ENCODE measurements at places on chromosomes 2 and 18.
A peak's percentile ranks its signal among the peaks of the same experiment; 100 is the strongest.

GRCh38 chr2:86224645-86225355, 25.5 kb downstream of the MRPL35 start:
- no peak for DNase-seq

DNA sequence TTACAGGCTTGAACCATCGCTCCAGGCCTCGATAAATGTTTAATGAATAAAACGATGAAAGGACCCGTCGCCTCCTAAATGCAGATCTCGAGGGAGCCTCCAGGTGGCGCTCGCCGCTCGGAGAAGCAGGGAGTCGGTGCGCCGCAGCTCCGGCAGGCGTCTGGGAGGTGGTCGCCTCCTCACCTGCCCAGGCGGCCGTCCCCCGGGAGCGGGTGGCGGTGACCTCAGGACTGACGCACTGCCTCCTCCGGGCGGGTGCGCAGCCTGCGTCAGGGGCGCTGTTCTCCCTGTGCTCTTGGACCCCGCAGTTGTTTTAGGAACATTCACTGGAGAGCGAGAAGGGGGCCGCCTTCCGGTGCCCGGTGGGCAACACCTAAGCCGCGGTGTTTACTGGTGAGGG, 38.6 kb upstream of the POLE4 start:
- peak; percentile 70 for DNase-seq

DNA sequence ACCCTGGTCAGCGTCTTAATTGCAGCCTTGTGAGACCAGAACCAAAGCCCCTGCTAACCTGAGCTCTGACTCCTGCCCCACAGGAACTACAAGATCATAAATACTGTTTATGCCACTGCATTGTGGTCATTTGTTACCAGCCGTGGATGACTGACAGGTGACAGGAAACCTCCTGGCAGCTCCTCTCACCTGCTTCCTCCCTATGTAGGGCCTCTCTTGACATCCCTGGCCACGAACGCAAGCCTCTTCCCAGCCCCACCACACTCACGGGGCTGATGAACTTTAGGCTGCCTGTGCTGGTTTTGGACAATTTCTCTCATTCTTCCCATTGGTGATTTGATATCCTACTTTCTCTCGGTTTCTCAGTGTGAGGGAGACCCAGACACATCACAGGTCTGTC, 357.2 kb upstream of the MYT1L start:
- no peak for DNase-seq

GRCh38 chr2:236512267-236512666, 57.4 kb upstream of the ACKR3 start:
- DNase-seq = no peak

GRCh38 chr2:125745514-125745913, 910.4 kb upstream of the GYPC start:
- peak; percentile 72 for DNase-seq

GRCh38 chr2:145654746-145655145, 1134.8 kb upstream of the ZEB2 start:
- no peak for DNase-seq

DNA sequence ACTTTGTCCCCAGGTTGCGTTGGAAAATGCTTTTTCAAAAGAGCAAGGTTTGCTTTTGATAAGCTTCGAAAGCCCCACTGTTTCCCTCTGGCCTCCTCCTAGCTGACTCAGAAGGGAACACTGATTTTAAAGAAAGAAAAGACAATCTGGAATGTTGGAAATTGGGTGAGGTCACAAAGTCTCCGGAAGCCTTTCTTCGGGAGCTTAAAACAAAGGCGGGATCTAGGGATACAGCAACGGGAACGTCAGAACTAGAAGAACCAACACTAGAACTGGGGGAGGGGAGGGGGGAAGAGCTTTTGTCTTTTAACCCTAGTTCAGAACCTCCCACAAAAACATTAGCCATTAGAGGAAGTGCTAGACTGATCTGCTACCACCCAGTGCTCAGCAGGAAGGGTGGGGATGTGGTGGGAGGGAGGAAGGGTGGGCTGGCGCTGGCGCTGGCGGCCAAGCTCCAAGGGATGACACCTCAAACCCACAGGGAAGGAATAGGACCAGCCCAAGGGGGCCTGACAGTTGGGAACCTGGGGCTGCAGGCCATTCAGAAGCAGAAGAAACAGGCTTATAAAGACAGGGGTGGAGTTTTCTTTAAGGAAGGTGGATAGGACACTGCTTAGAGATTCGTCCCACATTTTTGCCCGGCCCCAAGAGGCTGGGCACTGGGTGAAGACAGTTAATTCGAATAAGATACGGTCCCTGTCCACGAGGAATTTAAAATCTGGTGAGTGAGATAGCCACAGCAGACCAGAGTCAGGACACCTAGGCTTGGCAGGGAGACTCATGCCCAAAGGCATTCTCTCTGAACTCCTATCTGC, 1.7 kb downstream of the TMSB10 start:
- peak; percentile 39 for DNase-seq

DNA sequence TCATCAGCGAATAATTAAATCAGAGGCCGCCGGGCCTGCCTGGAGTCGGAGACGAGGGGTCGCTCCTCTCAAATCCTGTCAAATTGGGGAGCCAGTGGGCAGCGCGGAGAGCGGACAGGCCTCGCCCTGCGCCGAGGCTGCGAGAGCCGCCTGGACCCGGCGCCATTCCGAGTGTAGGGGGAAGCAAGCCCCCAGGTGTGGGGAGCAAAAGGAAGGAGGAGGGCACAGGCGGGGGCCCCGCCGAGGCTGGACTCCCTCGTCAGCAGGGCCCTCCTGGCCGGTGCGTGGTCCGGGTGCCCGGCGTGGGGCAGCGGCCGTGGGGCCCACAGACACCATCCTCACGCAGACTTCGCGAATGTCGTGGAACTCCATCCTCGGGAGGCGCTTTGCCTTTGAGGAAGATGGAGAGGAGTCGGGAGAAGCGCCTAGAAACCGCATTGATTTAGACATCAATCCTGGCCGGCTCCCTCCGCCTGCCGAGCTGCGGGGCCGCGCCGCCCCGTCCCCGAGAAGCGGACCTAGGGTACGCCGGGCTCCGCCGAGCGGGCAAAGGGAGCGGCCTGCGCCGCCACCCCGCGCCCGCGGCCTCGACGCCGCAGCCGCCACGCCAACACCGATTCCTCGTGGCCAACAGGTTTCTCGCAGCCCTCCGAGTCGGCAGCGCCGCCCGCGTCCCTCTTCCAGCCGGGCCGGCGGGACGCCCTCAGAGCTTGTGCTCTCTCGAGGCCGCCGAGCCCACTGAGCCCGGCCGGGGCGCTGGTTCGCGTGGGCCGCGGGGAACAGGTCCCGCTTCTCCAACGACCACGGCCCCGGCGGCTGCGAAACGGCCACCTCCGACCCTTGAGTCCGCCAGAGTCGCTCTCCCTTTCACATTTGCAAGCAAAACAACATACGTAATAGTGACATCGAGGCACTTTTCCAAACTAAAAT, 6.7 kb upstream of the ONECUT2 start:
- no peak for DNase-seq

DNA sequence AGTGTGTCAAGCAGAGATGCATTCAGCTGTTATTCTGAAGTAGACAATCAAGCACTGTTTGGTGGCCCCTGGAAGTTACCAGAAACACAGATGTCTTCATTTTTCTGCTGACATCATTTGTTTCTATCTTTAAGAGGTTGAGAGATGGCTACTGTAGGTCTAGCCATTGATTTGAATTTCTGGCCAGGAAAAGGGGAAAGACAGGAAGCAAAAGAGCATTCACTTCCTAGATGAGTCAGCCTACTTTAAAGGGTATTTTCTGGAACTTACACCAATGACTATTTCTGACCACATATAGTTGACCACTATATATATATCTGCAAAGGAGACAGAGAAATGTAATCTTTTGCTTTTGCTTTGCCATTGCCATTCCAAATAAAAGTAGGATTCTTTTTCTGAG, 900.1 kb upstream of the SOX11 start:
- no peak for DNase-seq

- DNase-seq = peak; percentile 8
These were observed 106.9 kb downstream of the ROCK1 start for GRCh38 chr18:21004726-21005125.

DNA sequence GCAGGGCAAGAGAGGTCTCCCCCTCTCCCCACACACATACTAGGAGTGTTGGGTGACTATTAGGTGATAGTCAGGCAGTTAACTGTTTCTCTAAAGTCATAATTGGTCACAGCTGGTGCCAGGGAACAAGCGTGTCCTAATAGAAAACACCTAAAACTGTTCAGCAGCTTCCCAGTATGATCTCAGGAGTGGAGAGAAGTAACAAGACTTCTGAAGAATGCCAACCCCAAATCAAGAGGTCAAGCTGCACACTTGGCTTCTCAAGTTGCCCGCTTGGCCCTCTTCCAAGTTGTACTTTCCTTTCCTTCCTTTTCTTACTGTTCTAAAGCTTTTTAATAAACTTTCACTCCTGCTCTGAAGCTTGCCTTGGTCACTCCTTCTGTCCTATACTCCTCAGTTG, 22.4 kb upstream of the STAT1 start:
- DNase-seq = no peak

GRCh38 chr2:28370354-28370753, 22.3 kb upstream of the FOSL2 start:
- DNase-seq = no peak

GRCh38 chr2:187136646-187137045, 287.7 kb upstream of the ZSWIM2 start:
- DNase-seq = no peak

GRCh38 chr18:55224086-55224625, 264.9 kb upstream of the CCDC68 start:
- DNase-seq = no peak

- no peak for DNase-seq
These were observed 360.7 kb downstream of the TMX3 start for GRCh38 chr18:68354176-68354575.

DNA sequence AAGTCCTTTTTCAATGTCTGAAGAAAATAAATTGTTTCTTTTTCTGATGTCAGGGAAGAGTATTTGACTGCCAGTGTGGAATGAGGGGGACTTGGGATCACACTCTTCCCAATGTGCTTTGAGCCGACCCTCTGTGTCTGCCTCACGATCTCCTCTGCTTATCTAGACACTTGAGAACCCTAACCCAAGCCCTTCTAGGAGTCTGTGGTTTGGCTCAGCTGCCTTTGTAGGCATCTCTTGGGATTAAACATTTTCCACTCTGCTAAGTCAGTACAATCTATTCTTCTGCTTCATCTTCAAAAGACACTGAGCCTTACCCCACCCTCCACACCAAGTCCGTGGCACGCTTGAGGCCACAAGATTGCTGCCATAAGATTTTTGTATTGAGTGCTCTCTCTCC, 19.4 kb downstream of the FAM110C start:
- no peak for DNase-seq

DNA sequence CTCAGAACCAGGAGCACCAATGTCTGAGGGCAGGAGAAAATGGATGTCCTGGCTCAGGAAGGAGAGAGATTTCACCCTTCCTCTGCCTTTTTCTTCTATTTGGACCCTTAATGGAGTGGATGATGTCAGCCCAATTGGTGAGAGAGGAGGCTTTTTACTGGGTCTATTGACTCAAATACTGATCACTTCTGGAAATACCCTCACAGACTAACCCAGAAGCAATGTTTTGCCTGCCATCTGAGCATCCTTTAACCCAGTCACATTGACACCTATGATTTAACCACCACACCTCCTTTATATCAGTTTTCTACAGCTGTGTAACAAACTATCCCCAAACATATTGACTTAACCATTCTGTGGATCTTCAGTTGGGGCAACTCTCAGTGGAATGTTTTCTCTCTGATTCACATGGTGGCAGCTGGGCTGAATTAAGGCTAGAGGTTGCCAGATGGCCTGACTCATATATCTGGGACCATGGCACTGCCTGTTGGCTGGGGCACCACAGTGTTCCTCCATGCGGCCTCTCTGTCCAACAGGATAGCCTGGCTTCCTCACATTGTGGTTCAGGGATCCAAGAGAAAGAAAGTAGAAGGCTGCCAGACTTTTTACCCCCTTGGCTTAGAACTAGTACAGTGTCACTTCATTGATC, 18.2 kb upstream of the MBOAT2 start:
- DNase-seq = no peak

- DNase-seq = no peak
These were observed 13.6 kb upstream of the TEX51 start for GRCh38 chr2:126884861-126885750.

GRCh38 chr2:207724113-207724512, 12.7 kb downstream of the CCNYL1 start:
- DNase-seq = no peak

DNA sequence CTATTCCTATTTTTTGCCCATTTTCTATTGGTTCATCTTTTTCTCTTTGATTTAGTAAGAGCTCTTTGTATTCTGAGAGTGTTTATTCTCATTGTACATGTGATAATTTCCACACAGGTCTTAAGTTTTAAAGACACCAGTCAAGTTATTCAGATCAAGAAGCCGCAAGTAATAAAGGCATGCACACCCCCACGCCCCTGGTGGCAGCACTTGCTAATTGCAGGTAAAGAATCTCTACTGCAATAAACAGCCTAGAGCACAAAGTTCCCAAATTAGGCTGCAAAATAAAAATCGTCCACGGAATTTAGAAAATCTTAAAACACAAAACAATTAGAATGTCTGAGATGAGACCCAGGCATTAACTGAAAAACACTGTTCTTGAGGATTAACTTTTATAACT, 45.2 kb downstream of the ST3GAL5 start:
- DNase-seq = no peak

DNA sequence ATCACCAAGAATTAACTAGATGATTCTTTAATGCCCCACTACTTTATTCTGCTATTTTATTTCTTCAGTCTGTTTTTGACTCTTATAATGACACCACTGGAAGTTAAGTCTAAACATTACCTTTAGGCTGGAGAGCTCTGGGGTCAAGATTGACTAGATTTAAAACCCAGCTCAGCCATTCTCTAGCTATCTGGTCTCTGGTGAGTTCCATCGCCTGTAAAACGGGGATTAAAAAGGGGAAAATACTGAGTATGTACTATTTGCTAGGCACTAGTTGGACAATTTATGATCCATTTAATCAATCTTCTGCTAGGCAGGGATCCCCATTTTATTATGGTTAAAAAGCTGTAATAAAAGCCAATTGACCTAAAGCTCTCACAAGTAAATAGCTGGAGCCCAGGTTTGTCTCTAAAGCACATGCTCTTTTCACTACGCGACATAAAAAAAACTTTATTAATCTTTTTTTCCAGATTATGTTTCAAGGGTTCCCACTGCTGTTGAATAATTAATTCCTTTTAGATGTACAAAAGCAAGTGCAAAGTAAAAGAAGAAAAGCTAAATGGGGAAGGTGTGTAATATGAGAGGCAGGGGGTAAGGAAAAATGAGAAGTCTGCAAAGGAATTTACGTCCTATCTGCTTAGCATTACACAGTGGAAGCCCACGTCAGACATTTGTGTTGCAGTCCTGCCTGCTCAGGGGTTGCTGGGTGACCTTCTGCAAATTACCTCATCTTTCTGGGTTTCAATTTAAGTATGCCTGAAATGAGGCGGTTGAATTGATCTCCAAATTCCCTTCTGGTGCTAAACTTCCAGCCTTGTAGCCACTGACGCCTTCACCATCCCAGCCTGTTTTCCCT, 918 bp upstream of the NABP1 start:
- DNase-seq = no peak

GRCh38 chr18:5311301-5311989, 15.9 kb upstream of the ZBTB14 start:
- no peak for DNase-seq

- DNase-seq = peak; percentile 85
These were observed 194.1 kb downstream of the CLIP4 start for GRCh38 chr2:29309090-29310029.

- no peak for DNase-seq
These were observed 226.0 kb upstream of the CTAGE1 start for GRCh38 chr18:22643731-22644130.
